ENCODE measurements at places on chromosomes 16 and 17.

DNA sequence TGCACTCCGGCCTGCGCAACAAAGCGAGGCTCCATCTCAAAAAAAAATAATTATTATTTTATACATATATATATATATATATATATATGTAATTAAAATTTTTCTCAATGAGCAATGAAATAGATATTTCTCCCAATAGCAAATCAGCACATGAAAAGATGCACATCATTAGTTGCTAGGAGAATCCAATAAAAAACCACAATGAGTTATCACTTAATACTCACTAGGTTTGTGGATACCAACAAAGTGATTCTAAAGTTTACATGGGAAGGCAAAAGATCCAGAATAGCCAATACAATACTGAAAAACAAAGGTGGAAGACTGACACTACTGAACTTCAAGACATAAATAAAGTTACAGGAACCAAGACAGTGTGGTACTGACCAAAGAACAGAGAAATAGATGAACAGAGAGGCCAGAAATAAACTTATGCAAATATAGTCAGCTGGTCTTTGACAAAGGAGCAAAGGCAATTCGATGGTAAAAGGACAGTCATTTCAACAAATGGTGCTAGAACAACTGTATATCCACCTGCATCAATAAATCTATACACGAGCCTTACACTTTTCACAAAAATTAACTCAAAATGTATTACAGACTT, 13.6 kb downstream of the SMG6 start:
- DNase-seq = no peak

DNA sequence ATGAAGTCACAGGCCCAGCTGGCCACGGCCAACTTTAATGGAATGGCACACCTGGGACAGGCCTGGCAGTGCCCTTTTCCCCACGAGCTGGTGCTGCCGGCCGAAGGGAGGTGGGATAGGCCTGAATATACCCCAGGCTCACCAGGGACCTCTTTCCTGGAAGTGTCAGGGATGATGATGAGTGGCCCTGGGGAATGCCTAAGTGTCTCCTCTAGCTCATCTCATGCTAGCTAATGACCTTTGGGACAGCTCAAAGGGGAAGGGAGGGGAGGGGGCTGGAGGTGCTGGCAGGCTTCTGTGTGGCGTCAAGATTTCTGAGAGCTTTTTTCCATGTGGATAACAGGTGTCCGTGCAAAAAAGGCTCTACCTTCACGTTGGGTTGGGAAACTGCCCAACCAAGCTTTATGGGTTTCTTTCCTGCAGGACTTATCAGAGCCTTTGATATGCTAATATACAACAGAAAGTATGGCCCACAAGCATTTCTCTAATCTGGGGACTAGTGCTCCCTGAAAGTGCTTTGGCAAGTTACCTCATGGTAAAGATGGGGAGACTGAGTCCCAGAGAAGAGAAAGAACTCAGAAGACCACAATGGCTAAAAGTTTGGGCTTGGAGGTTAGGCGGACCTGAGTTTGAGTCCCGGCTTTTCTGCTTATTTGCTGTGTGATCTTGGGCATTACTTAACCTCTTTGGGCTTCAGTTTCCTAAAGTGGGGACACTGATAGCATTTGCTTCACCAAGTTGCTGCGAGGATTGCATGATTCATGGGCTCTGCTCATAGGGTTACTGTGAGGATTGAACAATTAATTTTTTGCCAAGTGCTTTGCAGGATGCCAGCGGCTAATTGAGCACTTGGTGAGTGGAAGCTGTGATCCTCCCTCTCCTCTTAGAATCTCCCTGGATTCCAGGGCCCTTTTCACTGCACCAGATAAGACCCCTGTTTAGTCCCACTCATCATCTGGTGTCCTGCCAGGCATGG, 14.0 kb downstream of the ADGRG1 start:
- DNase-seq = no peak

- DNase-seq = no peak
These were observed 63.9 kb upstream of the MAF start for GRCh38 chr16:79664407-79664806.

DNA sequence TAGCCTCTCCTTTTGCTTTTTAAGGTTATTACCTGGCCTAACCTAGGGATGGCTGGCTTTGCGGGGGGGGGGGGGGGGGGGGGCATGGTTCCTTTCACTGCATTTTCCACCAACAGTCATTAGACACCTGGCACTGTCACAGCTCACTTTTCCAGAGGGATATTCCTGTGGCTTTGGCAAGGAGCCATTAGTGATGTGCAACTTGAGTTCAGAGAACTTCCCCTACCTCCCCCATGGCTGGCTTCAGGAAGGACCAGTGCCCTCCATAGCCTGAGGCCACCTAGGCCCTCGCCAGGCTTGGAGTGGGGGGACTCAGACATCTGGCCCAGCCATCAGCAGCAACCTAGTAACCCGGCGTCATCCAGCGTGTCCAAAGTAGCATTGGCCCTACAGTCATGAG, 234.6 kb downstream of the CPPED1 start:
- DNase-seq = no peak

GRCh38 chr17:57210224-57210553, 46.1 kb upstream of the MSI2 start:
- no peak for DNase-seq

GRCh38 chr17:40538019-40538935, 27.0 kb downstream of the CCR7 start:
- no peak for DNase-seq

DNA sequence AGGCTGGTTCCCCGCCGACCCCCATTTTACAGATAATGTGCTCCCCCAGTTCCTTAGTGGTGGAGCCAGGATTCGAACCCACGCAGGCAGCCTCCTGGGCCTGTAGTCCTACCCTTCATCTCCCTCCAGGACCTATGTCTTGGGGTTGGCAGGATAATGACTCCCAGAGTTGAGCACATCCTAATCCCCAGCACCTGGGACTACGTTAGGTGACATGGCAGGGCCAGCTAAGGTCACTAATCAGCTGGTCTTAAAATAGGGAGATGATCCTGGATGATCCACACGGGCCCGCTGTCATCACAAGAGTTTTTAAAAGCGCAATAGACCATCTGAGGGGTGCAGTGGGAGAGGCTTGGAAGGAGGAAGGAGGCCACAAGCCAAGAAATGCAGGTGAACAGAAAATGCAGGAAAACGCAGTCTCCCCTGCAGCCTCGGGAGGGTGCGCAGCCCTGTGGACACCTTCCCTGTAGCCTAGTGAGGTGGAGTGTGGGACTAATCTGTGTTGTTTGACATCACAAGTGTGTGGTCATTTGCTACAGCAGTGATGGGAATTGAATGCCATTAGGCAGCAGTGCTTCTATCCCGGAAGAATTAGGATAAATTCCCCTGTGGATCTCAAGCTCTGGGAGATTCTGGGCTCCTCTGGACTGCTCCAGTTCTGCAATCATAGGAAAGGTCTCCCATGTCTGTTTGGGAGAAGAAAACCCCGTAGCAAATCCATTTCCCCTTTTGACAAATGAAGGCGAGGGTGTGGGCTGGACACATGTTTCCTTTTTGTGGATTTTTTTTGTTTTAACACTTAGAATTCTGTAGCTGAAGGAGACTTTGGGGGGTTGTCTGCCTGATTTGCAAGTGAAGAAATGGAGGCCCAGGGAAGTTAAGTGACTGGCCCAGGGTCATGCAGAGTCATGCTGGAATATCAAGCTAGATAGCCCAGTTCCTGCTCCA, 297.7 kb downstream of the SEC14L1 start:
- DNase-seq = peak; percentile 64

GRCh38 chr16:35140293-35140986, 1681.0 kb downstream of the TP53TG3F start:
- no peak for DNase-seq

GRCh38 chr16:3454631-3455147, 11.2 kb downstream of the NAA60 start:
- no peak for DNase-seq

- no peak for DNase-seq
These were observed 9.7 kb downstream of the VASN start for GRCh38 chr16:4381072-4381934.

DNA sequence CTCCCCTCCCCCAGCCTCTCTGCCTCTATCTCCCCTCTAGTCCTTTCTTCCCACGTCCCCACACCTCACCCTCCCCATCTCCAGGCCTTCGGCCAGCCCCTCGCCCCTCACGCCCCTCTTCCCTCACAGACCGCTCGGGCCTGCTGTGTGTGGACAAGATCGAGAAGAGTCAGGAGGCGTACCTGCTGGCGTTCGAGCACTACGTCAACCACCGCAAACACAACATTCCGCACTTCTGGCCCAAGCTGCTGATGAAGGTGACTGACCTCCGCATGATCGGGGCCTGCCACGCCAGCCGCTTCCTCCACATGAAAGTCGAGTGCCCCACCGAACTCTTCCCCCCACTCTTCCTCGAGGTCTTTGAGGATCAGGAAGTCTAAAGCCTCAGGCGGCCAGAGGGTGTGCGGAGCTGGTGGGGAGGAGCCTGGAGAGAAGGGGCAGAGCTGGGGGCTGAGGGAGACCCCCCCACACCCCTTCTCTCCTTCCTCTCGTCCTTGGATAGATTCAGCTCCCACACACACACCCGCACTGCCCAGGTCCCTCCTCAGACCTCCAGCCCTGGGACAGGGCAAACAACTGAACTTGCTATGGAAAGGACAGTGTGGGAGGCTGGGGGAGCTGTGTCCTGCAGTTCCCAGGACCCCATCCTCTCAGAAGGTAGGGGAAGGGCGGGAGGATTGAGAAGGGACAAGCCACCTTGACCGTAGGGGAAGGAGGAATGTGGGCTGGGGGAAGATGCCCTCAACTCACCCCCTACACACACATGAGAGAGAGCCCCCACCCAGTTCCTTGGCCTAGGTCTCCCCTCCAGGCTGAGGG, 11.1 kb downstream of the NR1D1 start:
- DNase-seq = no peak

- no peak for DNase-seq
These were observed 4.5 kb upstream of the CBX8 start for GRCh38 chr17:79801156-79802038.

DNA sequence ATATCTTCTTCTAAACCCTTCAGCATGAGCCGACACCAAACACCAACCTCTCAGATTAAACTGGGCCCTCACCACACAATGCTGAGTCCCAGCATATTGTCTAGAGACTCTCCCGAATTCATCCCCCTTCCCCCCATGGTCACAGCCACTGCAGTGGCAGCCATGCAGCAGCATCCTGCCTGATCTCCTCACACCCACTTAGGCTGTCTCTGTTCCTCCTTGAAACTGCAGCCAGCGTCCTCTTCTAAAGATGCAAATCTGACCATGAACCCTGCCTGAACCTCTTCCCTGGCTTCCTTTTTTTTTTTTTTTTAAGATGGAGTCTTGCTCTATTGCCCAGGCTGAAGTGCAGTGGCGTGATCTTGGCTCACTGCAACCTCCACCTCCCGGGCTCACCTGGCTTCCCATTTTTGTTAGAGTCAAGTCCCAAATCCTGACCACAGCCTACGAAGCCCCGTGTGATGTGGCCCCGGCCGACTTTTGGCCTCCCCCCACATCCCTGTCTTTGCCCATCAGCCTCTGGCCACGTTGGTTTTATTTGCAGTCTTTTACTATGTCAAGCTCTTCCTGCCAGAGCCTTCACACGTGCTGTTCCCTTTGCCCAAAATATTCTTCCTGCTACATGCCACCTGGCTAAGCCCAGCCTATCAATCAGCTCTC, 2.8 kb downstream of the FA2H start:
- DNase-seq = no peak

GRCh38 chr16:57591086-57591869, 37.2 kb upstream of the ADGRG1 start:
- peak; percentile 81 for DNase-seq

DNA sequence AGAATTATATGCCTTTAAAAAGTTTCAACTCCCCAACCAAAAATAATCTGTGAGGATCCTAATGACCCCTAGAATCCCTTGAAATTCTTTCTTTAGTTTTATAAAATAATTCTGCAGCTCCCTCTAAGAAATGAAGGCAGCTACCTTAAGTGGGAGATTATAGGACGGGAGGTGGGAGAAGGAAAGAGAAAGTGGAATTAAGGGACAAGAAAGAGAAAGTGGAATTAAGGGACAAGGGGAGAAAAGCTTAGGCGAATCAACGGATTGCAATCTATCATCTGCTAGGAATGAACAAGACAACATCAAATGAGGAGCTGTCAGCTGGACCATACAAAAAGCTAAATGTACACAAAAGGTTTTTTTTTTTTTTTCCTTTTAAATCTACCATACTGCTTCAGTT, 262.0 kb downstream of the ZFHX3 start:
- peak; percentile 69 for DNase-seq

DNA sequence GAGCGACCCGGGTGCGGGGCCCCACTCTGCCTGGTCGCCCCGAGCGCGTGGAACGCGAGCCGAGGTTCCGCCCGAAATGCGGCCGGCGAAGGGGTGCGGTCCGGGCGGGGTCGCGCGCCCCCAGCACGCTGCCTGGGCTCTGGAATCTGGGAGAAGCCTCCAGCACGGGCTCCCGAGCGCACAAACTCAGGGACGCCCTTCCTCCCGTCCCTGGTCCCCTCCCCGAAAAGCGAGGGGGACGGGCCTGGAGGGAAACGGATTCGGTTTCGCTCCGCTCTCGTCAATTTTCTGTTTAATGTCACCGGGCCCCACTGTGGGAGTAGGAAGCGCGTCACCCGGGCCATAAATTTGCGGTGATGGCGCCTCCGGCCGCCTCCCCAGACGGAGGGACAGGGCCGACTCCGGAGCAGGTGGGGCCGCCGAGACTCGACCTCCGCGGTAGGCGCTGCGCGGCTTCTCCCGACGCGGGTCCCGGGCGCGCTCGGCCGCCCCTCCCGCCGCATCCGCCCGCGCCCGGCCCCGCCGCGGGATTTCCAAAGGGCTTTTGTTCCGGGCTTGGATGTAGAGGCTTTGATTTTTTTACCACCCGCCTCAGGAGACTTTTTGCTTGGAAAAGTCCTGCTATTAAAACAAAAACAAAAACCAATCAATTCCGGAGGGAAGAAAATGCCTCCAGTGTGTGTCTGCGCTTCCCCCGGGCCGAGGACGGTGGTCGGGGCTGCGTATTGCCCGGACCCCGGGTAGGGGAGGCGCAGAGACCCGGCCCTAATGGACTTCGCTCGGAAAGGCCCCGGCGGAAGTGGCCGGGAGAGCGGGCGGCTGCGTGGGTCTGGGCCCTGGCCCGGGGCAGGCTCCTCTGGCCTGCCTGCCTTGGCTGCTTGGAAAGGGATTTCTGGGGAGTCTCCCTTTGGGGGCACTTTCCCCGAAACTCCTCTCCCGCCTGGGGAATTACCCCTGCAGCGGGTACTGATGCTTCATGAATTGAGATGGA, 7.9 kb upstream of the BAHCC1 start:
- DNase-seq = peak; percentile 97

DNA sequence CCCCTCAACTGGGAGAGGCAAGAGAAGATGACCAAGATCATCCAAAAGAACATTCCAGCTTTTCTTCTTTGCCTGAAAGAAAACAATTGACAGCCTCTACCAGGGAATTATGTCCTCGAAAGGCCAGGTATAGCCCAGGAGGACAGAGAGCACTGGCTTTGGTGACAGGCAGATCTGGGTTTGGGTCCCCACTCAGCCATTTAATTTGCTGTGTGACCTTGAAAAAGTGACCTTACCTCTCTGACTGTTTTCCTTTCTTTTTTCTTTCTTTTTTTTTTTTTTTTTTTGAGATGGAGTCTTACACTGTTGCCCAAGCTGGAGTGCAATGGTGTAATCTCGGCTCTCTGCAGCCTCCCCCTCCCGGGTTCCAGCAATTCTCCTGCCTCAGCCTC, 27.7 kb upstream of the KIFC3 start:
- DNase-seq = no peak

- DNase-seq = no peak
These were observed 36.6 kb downstream of the GINS3 start for GRCh38 chr16:58428621-58429542.

GRCh38 chr16:57579361-57579665, 36.9 kb downstream of the ADGRG5 start:
- DNase-seq = no peak

All from suppressor macrophage treated with lipopolysaccharide for 4 hours (primary cell).